Activated CD4-positive, alpha-beta T cell treated with anti-CD3 and anti-CD28 coated beads, Interleukin-2, Interleukin-4, amounts not matched to agents 100 ng/mL and 50 ng/mL, durations not matched to agents 16 hours and 8 hours (primary cell): ENCODE measurements at places on chromosomes 5 and 9.

- DNase-seq, result no peak
Measured at GRCh38 chr5:147180751-147181150, 54.1 kb upstream of the STK32A start.

GRCh38 chr9:109331353-109331752 lies 10.5 kb upstream of the EPB41L4B start:
- DNase-seq, result no peak

DNA sequence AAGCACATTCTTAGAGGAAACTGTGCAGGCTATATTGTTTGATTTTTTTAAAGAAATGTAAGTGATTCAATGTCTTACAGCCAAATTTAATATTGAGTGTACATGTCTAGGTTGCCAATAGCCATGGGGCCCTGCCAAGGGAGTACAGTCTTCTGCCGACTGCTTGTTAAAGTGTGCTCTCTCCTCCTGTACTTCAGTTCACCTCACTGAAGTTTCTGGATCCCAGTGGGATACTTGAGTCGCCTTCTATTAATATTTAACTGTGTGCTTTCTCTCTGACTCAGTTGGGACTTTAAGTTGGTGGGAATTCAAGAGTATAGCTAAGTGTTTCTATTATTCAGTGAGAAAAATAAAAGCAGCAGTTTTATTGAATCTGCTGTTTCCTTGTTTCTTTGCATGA lies 44.5 kb upstream of the C5orf47 start:
- no peak for DNase-seq

DNA sequence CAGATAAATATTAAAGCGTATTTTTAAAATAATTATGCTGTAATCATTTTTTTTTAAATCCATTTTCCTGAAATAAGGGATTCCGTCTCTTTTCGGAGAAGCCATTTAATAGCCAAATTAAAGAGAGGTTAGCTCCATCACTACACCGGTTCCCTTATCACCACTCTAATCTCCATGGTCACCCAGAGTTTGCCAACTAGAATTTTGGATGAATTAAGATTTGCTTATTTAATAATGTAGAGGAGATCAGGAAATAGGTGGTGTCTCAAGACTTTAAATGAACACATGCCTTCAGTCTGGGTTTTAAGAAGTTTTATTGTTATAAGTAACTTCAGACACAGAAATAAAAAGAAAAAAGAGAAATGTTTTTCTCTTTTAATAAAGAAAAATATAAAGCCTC lies 151.7 kb downstream of the TTC39B start:
- DNase-seq, result no peak

GRCh38 chr9:125587819-125588460 lies 119.1 kb downstream of the MAPKAP1 start:
- no peak for DNase-seq

- DNase-seq, result no peak
Measured at GRCh38 chr5:135534609-135535419, 950 bp downstream of the NEUROG1 start.

GRCh38 chr5:8288897-8289516 lies 420.1 kb downstream of the MTRR start:
- no peak for DNase-seq

DNA sequence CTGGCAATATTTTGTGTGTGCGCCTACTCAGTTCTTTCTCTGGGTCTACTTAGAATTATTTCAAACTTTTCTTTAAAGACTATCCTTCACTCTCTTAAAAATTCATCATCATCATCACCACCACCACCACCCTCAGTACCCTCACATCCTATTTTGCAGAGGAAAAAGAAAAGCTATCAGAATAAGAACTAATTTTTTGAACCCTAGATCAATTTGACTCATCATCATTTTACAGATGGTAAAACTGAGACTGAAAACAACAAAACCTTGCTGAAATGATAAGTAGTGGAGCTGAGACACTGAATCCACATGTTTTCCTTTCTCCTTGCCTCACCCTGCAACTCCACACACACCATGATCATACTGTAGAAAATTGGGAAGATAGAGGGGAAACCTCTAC lies 119.3 kb downstream of the SSBP2 start:
- peak; percentile 34 for DNase-seq

DNA sequence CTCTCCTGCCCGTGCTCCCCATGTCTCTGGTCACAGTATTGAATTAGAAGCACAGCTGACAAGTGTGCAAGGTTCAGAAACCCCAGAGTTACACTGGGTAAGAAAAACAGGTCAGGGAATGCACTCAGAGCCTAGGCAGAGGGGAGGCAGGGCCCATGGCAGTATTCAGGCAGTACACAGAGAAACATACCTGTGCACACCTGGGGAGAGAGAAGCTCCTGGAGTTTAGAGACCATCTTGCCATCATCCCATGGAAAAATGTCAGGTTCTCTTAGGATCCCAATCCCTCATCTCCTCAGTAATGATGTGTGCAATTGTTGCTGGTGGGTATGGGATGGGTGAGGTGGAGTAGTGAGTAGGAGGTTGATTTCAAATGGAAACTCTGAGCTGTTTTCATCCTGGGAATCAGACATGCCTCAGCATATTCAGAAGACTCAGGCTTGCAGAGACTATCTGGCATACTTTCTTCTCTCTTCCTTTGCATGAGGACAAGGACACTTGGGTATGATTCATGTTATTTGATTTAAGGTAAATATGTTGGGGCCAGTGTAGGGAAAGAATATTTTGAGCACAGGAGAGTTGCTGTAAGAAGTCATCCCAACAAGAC lies 228.5 kb downstream of the ESM1 start:
- no peak for DNase-seq

- DNase-seq, result peak; percentile 17
Measured at GRCh38 chr5:18465833-18466681, 831.8 kb downstream of the TAF11L14 start.

DNA sequence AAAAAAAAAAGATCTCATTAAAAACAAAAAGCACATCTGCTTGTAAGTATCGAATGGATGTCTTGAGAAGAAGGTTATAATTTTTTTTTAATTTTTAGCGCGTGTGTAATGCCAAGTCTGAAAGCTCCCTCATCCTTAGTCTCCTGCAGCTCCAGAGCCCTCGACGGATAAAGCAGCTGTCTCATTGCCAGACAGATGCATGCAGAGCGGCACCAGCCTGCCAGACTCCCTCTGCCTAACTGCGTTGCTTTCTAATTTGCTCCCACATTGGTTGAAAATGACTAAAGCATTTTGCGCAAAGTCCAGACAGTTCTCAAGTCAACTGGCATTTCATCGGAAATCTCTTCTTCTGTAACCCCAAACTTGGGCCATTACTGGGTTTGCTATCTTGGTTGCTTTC lies 29.4 kb downstream of the OLFM1 start:
- DNase-seq, result no peak

- DNase-seq, result no peak
Measured at GRCh38 chr5:59346514-59346913, 547.0 kb downstream of the PDE4D start.

GRCh38 chr9:37776328-37776727 lies 8.5 kb downstream of the EXOSC3 start:
- DNase-seq, result no peak

- no peak for DNase-seq
Measured at GRCh38 chr9:125241863-125242739, 958 bp upstream of the HSPA5 start.

GRCh38 chr5:80254767-80255430 lies 949 bp downstream of the SERINC5 start:
- DNase-seq, result peak; percentile 60

DNA sequence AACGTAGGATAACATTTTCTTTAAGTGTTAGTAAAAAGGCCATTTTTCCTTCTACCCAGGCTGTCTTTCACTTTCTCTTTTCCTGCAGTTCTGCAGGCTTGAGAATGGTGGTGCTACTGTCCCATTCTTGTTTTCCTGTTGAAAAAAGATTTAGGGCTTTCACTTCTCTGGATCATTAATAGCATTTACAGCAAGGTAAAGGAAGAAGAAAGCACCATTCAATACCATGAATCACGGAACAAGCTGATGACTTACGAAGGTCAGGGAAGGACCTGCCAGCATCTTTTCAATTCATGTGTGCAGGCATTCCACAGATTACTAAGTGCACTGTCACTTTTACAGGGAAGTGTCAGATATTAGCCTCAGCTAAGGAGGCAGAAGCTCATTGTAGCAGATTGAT lies 292.8 kb downstream of the YTHDC2 start:
- DNase-seq, result no peak

GRCh38 chr5:67197536-67197935 lies 937 bp upstream of the CD180 start:
- no peak for DNase-seq

GRCh38 chr5:61002611-61003355 lies 57.8 kb downstream of the NDUFAF2 start:
- no peak for DNase-seq

GRCh38 chr5:149438711-149439132 lies 59.6 kb upstream of the IL17B start:
- no peak for DNase-seq

DNA sequence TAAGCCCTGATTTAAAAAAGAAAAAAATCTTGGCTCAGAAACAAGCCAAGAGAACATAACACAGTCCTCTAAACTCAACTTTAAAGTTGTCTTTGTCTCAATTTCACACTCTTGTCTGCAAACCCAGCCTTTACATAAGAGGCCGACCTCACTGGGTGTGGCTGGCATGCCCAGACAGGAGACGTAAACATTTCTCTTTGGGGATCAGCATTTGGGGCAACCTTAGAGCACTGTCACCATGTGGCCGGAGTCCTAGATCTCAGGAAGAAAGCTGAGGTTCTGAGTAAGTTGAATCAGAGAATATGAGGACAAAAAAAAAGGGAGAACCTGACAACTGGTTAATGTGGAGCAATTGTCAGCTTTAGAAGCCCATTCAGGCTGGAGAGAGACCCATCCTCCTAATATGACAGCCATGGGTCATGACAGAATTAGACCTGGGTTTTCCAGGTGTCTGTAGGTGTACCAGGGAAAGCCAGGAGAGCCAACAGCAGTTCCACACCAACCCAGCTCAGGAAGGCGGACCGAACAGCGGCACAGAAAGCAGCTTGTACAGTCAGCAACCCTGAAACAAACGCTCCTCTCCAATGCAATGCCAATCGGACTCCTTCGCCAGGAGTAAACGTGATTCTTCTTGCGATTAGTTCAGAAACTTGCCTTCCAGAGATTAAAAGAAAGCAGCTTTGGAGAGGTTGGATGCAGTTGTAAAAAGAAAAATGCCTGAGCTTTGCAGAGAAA lies 97.9 kb upstream of the MAP3K1 start:
- no peak for DNase-seq

DNA sequence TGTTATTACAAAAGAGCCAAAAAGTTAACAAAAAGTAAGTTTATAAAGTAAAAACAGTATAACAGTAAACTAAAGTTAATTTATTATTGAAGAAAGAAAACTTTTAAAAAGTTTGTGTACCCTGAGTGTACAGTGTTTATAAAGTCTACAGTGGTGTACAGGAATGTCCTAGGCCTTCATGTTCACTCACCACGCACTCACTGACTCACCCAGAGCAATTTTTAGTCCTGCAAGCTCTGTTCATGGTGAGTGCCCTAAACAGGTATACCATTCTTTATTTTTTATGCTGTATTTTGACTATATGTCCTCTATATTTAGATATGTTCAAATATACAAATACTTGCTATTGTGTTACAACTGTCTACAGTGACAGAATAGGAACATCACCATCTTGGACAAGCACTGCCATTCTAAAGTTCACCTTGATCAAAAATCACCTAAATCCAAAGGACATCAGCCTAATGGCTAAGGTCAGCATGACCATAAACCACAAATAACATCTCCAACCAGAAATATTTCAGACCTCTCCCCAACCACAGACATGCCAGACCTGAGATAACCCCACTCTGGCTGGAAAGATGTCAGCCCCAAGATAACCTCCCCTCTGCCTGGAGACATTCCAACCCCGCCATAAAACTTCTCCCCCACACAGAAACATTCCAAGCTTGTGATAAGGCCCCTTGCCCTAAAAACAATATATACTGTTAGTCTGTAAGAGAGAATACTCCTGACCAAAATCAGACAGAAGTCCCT lies 56.1 kb downstream of the AGXT2 start:
- no peak for DNase-seq

- no peak for DNase-seq
Measured at GRCh38 chr5:6667648-6668047, 34.4 kb downstream of the SRD5A1 start.

GRCh38 chr5:148730942-148731898 lies 76.9 kb upstream of the HTR4 start:
- peak; percentile 80 for DNase-seq

DNA sequence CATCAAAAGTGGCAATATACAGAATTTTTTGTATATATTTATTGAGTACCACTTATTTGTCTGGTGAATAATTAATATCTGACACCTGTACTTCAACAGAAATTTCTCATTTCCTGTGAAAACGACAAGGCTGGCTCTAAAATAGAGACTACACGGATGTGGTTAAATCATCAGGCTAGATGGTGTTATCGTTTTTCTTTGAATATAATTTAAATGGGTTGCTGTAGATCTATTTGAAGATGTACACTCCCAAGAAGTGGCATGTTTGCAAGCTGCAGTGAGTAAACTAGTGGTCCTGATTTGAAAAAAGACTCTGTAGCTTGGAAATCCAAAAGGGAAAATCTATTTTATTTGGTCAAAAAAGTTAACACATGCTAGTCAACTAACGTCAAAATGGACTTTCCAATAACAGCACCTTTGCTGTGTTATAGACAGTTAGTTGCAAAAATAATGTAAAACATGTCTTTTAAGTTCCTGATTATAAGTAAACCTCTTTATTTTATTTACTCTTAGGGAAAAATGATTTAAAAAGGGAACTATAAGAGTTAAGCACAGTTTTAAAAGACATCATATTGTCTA lies 13.8 kb downstream of the ST8SIA4 start:
- DNase-seq, result peak; percentile 69

DNA sequence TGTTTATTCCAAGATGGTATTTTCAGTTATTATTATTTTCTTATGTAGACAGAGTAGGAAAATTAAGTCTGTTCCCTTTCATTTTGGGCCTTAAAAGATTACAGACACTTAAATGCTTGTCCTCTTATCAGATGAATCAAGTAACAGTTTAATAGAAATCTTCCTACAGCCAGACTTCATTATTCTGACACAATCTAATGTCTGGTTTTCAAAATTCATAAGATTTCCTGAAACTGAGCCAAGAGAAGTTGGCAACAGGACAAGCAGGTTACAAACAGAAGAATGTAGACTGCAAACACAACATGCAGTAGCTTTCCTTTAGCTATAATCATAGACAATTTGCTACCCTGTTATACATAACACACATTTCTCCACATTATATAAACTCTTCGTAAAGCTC lies 130.5 kb downstream of the FBXL17 start:
- DNase-seq, result no peak

GRCh38 chr9:130738281-130738680 lies 44.7 kb downstream of the EXOSC2 start:
- DNase-seq, result no peak
